ENCODE measurements at places on chromosomes 2 and 18. TPM values are rescaled to one million over a fixed set of nuclear protein-coding genes. Genes with fewer than 3 reads are reported as not detected.

The SP140 gene
- 1.8 TPM for total RNA-seq

The COL4A4 gene
- 3.8 TPM for total RNA-seq

The LHCGR gene
- not detected for total RNA-seq

The NR4A2 gene
- 0.08 TPM for total RNA-seq

The CSRNP3 gene
- 2.2 TPM for total RNA-seq

The ATL2 gene
- total RNA-seq, result 66.4 TPM

The FAM136A gene
- total RNA-seq, result 26.0 TPM

The PCARE gene
- total RNA-seq, result not detected

The FAP gene
- total RNA-seq, result 0.42 TPM

The ZNF512 gene
- total RNA-seq, result 13.0 TPM

The STK25 gene
- 85.6 TPM for total RNA-seq

The LRATD1 gene
- 2.6 TPM for total RNA-seq

The TLX2 gene
- total RNA-seq, result not detected

The RBKS gene
- total RNA-seq, result 6.3 TPM

The IL36G gene
- total RNA-seq, result not detected
